ENCODE measurements at places on chromosomes 1 and 21.

DNA sequence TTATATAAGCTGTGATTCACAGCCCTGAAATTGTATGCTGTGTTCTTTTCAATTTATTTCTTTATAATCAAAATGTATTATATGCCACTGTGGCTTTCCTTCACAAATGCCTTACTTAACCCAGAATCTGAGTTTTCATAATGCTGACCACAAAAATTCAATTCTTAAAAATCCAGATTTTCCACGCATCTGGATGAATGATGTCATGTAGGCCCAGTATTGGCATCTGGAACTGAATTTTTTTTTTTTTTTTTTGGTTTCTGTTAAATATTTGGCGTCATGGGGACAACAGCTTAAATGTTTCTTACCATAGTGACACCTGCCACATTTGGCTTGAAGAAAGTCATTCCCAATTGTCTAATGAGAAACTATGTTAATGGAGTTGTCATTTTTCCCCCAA, 296.8 kb downstream of the TM2D1 start:
- DNase-seq = peak; percentile 23

- no peak for DNase-seq
Measured at GRCh38 chr21:33966324-33966949, 50.8 kb upstream of the ATP5PO start.

GRCh38 chr1:99627615-99628014, 18.3 kb upstream of the PALMD start:
- no peak for DNase-seq

DNA sequence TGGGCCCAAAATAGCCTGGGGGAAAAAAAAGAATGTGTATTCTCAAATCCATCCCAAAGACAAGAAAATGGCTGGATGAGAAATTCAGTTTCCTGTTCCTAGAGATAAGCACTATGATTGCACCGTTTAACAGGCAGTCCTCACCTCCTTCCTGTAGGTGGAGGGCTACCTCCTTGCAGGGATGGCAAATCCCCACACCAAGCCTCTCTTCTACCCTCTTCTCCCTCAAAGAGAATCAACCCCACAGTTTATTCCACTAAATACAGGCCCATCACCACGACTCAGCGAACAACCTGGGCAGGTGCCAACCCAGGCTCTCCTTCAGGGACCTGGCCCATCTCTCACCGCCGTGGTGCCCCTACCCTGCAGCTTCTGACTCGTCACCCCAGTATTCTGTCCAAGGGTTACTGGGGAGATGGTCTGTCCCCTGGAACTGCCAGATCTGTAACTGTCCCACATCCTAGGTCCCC, 3.4 kb upstream of the CHD5 start:
- no peak for DNase-seq

DNA sequence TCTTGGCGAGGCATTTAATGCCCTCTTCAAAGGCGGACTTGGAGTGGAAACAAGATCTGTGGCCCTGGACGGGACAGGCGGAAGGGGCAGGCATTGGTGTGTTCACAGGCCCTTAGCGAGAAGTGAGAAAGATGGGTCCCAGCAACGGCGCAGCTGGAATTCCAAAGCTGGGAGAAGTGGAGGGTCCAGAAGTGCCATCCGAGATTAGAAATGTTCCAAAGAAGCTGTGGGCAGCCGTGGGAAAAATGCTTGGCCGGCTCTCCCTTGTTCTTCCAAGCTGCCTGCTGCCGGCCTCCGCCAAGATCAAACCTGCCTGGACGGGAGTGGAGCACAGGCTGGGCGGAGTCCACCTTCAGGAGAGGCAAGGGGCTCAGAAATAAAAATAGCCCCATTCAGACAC, 69.4 kb upstream of the ACTRT2 start:
- no peak for DNase-seq

- no peak for DNase-seq
Measured at GRCh38 chr1:153387785-153388184, 3.1 kb downstream of the S100A8 start.

Measured in fibroblast of skin of back (primary cell).